ENCODE measurements at places on chromosomes 5 and 9.

DNA sequence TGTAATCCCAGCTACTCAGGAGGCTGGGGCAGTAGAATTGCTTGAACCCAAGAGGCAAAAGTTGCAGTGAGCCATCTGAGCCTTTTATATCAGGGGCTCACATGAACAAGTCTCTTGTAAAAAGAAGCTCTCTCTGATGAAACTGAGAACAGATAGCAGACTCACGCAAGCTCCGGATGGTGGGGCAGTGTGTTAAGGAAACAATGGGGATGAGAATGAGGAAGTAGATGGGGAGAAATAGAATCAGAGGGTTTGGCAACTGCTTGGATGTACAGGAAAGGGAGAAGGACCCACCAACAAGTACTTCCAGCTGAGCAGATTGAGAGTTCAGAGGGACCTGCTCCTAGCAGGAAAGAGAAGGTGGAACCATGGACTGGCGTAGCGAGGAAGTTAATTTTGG is 18.6 kb downstream of the TMEM252 start:
- no peak for DNase-seq

DNA sequence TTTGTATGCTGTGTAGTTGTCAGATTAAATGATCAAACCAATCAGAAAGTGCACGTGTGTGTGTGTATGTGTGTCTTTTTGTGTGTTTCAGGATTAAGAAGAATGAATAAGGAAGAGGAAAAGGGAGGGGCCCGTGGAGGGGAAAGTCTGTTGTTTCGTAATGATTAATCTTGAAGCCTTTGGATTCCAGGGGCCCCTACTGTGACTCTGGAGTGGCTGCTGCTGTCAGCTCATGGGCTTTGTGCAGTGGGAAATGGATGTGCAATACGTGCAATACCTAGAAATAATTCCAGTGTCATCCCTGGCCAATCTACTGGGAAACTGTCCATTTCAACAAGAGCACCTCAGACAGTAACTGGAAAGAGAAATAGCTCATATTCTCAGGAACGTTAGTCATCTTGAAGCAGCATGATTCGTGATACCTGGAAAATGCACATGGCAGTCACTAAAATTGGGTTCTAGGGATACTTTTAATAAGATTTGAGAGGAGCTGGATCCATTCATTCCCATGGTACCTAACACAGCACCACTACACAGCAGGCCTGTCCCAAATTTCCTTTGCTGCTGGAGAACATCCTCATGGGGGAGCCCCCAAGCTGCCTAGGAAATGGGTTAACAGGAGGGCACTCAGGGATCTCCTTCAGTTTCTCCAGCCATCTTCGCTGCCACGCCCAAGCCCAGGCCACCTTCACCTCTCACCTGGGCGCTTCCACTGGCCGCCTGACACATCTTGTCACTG is 186.3 kb downstream of the NR3C1 start:
- DNase-seq = no peak

GRCh38 chr9:86043999-86044398 is 55.4 kb downstream of the GOLM1 start:
- no peak for DNase-seq

DNA sequence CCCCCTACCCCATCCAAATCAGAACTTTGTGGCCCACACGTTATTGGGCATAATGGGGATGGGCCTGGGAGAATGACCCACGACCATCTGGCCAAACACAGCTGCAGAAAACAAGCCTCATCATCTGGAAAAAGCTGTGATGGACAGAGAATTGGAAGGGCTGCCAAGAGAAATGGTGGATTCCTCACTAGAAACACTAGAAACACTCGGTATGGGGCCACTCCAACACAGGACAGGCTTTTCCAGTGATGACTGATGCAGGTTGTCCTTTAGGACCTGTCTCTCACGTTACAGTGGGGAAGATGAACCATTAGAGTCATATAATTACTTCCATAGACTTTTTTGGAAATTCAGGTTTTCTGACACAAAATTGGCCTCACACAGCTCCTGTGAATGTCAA is 172.4 kb upstream of the TARS1 start:
- no peak for DNase-seq

DNA sequence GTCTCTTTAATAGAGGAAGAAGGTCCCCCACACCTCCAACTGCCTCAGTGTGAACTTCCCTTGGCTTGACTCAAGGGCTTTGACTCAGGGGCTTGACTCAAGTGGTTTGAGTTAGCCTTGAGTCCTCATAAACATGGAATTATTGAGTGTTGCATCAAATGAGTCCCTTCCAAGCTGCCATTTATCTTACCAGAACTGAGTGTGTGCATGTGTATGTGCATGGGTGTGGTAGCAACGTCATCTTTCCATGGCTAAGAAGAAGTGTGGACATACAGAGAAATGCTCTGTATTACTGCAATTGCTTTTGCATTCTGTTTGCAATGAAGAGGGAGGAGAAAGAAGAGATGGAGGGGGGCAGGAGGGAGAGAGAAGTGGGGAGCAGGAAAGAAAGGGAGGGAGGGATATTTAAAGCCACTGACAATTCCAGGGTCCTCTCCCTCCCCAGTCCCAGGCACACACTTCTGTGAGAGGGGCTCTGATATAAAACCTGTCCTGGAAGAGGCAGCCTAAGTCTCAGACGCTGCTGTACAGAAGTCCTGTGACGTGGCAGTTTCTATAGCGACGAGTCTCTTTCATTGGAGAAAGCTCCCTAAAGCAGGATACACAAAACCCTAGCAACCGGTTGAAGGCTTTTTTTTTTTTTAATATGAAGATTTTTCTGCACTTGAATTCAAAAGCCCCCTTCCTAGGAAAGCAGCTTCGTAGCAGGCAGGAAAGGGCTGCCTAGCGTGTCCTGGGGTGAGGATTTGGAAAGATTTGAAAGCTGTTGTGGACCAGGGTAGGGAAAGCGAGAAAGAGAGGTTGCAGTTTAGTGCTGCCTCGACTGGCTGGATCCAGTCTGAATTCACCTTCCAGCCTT is 93.3 kb upstream of the MAP1B start:
- peak; percentile 32 for DNase-seq

DNA sequence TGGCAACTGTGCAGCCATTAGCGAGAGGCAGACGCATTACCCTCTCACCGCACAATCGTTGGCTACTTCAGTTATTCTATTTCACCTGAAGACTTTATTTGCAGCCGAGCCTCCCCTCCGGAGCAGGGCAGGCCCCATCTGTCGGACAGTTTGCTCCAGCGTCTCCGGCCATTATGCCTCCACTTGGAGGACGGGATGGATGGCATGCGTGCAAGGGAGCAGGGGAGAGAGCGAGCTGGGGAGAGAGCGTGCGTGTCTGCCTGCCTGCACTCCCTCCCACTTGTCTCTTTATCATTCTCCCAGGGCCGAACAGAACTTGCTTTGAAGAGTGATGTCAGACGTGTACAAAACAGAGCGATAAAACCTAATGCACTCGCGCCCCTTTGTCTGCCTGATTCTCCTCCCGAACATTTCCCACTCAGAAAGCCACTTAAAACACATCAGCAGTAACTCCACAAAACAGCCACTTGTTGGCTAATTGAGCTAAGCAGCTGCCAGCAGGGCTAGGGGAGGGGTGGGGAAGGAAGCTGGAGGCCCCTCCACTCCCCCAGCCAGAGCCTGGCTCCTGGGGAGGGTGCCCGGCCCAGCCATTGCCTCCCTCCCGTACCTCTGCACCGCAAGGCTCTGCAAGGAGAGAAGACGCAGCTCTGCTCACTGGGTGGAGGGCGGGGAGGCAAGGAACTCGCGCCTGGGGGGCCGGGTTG is 43.4 kb upstream of the FUBP3 start:
- DNase-seq = peak; percentile 17

DNA sequence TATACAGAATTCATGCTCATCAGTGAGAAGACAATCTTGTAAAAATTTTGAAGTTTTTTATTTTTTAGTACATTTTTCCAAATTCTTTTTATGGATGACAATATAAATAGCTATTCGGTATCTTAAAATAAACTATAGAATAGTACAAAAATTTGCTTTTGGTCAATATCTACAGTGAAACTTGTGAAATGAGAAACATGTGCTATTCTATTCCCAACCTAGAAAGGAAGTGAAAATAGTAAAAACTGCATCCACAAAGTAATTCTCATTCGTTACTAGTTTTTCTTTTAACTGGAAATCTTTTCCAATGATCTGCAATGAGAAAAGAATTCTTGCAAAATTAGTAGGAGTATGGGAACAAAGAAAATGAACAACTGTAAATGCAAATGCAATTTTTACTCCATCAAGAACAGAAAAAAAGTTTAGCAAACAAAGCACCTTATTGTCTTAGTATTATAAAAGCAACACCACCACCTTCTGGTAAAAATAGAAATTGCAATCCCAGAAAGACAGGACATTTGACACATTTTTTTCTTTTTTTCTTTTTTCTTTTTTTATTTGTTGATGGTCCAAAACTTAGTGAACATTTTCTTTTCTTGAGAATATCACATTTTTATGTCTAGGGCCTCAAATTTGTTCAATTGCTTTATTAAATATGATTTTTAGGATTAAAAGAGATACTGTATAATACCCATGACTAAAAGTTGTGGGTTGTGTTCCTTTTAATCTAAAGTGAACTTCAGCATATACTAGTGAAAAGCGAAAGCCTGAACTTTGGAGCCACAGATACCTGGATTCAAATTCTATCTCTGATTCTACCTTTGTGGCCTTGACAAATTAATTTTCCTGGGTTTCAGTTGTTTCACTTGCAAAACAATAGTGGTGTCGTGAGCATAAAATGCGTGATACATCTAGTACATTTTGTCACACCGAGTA is 72.3 kb downstream of the SLCO4C1 start:
- no peak for DNase-seq

- no peak for DNase-seq
Measured at GRCh38 chr5:132788508-132788907, 11.5 kb upstream of the SEPTIN8 start.

All from left renal cortex interstitium (tissue), 4 donors.